Fibroblast of the aortic adventitia (primary cell): ENCODE measurements at places on chromosomes 16 and 17. TPM values are rescaled to one million over a fixed set of nuclear protein-coding genes. Genes with fewer than 3 reads are reported as not detected.

DNA sequence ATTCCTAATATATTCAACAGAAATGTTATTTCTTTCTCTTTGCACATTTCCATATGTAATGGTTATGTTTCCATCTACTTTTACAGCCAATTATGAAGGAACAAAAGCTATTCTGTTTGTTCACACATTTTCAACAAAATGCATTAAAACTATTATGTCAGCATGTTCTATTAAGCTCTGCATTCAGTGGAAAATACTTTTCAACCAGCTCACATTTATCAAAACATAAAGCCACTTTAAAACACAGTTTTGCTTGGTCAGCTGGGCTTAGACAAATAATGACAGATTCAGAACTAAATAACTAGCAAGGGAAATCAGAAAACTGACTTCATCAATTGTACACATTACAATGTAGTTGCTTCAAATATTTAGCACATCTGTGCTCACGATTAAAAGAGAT, 6.9 kb downstream of the SALL1 start:
- DNase-seq: no peak

DNA sequence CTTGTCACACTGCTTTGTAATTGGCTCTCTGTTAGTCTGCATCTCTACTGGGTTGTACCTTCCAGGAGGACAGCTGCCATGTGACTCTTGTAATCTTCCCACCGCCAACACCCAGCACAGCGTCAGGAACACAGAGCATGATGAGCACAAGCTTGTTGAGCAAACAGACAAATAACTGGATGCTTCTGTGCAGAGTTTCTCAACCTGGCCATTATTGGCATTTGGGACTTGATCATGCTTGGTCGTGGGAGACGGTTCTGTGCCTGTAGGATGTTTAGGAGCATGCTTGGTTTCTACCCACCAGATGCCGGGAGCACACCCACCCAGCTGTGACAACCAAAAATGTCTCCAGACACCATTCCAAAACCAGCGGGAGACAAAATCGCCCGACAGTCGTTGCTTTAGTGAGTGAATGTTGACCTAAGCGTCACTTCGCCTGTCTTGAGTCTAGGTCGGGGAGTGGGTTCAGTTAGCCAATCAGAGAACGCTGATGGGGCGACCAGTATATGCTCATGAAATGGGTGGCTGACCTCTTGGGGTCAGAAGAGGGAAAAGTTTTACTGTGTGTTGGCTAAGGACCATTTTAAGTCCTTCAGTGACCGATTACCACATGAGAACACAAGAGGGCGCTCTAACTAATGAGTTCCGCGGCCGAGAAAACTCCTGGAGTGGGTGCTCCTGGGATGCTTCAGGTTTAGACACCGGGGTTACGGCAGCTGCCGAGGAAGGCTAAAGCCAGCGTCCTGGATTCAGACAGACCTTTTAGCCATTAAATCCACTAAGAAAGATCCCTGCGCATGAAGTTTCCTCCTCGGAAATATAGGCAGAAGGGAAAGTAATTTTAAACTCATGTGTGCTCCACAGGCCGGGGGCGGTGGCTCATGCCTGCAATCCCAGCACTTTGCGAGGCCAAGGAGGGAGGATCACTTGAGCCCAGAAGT, 57.8 kb upstream of the TEX2 start:
- peak; percentile 84 for DNase-seq

DNA sequence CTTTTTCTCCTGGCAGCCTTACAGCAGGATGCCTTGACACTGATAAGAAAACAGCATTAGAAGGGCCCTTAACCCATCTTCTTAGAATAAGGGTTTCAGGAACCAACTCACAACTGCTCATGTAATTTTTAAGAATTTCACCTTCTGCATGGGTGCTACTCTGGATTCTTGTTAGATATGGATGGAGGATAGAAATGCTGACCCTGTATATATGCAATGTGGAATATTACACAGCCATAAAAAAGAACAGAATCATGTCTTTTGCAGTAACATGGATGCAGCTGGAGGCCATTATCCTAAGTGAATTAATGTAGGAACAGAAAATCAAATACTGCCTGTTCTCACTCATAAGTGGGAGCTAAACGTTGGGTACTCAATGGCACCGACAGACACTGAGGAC, 423.5 kb downstream of the CA10 start:
- DNase-seq: no peak

DNA sequence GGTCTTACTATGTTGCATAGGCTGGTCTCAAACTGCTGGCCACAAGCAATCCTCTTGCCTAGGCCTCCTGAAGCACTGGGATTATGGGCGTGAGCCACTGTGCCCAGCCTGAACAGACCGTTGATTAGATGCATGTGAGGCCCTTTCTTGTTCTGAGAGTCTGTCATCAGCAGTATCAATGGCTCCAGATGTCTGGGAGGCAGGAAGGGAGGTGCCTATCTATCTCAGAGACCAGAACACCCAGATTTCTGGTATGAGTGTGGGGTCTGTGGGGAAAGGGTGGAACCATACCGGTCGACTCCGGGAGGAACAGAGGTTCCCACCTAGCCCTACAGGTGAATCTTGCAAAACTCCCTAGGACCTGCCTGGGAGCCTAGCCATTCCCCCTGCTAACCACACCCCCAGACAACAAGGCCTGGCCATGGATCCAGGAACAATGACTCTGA, 71.7 kb downstream of the PRKCB start:
- DNase-seq: no peak

Gene MCRIP1
- total RNA-seq: 130 and 195 TPM in 2 replicates

DNA sequence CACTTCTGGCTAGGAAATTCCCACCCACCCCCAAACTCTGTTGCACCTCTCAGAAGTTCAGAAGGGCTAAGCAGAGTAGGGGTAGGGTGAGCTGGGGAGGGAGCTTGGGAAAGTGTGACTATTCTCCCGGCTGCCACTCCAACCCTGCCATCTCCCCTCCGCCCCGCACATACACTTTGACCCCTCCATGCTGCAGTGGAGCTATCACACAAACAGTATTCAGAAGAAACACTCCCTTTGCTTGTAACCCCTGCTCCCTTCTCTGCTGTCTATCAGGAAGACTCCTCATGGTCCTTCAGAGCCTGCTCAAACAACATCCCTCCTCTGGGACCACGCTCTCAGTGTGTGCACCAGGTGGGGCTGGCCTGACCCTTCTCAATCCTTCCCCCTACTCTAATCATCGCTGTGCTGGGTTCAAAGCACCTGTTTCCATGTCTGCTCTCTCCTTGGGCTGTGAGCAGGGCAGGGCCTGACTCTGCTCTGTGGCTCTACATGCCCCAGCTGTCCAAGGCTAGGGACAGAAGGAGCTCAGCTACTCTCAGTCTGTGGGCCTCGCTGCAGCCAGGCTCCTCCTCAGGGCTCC, 8.6 kb downstream of the SLC13A5 start:
- DNase-seq: no peak

DNA sequence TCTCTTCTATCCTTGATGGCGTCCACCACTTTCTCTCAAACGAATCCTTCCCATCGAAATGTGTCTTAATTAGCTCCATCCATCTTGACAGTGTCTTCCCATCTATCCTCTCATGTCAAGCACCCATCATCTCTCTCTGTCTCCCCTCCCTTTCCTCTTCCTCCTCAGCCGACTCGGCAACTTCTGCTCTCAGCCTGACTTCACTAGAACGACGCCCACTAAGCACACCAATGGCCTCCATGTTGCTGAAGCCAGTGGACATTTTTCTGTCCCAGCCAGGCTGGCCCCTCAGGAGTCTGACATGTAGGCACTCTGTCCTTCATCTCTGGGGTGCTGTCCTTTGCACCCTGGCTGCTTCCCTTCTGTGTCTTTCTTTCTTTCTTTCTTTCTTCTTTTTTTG, 2.5 kb upstream of the SPATA20 start:
- no peak for DNase-seq

Gene CBLN1
- total RNA-seq: not detected in 2 replicates

Gene ALOX15
- total RNA-seq: 0.98 TPM in 1 of 2 replicates, not detected in the other

Gene TMEM238L
- total RNA-seq: not detected in 2 replicates

DNA sequence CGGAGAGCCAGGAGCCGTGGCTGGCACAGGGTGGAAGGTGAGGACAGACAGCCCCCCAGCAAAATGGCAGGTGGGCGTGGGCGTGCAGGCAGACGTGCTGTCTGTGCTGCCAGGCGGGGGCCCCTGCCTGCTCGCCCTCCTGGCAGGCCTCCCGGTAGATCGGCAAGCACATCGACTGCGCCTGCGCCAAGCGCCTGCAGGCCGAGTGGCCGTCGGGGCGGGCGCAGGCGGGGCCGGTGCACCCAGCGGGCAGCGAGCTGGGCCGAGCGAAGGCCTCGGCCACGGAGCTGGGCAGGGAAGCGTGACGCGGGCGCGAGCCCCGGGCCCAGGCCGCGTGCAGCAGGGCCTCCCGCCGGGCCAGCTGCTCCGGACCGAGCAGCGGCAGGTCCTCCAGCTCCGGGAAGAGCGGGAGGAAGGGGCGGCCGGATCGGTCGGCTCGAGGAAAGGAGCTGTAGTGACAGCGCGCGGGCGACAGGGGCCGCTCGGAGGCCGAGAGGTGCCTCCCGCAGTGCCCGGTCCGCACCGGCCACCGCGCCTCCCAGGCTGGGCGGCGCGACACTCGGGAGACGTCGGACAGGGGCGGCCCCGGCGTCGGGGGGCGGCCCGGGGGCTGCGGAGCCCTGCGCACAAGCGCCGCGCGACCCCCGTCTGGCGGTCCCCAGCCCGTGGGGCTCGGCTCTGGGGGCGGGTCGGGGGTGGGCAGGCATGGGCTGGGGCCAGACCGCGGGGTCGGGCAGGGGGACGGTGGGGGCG, 16.9 kb downstream of the GRIN2C start:
- peak; percentile 44 for DNase-seq

- DNase-seq: no peak
These were observed 551 bp downstream of the WDR81 start for GRCh38 chr17:1724869-1725641.

DNA sequence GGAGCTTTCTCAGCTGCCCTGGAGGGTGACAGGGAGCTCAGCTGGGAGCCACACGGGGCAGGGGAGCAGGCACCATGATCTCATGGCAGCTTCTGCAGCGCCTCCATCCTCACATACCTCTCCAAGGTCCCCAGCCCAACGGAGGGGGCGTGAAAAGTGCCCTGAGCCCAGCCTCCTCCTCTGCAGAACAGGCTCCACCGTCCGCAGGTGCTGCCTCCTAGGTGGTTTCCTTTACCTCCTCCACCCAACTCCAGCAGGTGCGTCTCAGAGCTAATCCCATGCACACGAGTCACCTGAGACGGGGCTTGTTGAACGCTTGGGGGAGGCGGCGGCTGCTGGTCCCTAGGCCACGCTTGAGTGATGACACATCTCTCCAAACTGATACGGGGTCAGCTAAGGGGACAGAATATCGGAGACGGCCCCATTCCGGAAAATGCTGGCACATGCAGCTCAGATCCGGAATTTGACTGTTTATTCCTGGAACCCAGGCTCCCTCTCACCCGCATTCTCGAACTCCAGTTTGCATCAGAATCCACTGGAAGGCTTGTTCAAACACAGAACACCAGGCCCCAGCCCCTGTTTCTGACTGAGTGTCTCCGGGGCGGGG, 387 bp upstream of the SLC38A8 start:
- no peak for DNase-seq

DNA sequence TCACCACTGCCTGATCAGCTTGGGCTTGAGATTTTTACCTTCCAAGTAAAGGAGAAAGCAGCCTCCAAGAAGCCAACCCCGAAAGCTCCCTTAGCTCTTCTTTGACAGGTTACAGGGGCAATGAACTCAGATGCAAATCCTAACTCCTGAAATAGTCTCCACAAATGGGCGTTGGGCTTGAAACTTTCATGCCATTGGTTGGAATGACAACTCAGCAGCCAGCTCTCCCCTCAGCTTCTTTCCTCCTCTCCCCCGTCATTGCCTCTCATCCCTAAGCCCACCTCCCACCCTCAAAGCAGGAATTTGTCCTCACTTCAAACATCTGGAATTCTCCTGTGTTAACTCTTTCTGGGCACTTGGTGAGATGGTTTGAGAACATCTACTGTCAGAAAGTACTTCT, at the start of gene TAT:
Gene TAT (minus strand): TSS at position 122 of the 400 bp plus-strand sequence. CDS start 677 bp downstream, outside the sequence.
- DNase-seq: no peak

Gene CA7
- not detected in 2 replicates for total RNA-seq

Gene CHMP1A
- 80.0 and 81.3 TPM in 2 replicates for total RNA-seq

- DNase-seq: peak; percentile 67
These were observed 644 bp downstream of the NFAT5 start for GRCh38 chr16:69566240-69566980.

DNA sequence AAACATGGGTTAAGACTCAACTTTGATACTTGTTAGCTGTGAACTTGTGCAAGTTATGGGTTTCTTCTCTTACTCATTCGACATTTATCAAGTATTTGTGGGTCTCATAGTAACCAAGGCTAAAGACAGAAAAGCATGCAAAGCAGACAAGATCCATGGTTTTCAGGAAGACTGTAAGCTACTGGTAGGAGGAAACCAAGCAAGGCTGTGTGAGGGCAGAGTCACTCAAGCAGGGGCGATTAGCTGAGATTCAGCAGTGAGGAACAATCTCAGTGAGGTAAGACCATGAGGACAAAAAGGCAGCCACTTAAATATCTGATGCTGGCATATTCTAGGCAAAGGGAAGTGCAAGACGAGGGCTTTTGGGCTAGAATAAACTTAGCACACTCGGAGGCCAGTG, 29.5 kb downstream of the MBTD1 start:
- DNase-seq: no peak

DNA sequence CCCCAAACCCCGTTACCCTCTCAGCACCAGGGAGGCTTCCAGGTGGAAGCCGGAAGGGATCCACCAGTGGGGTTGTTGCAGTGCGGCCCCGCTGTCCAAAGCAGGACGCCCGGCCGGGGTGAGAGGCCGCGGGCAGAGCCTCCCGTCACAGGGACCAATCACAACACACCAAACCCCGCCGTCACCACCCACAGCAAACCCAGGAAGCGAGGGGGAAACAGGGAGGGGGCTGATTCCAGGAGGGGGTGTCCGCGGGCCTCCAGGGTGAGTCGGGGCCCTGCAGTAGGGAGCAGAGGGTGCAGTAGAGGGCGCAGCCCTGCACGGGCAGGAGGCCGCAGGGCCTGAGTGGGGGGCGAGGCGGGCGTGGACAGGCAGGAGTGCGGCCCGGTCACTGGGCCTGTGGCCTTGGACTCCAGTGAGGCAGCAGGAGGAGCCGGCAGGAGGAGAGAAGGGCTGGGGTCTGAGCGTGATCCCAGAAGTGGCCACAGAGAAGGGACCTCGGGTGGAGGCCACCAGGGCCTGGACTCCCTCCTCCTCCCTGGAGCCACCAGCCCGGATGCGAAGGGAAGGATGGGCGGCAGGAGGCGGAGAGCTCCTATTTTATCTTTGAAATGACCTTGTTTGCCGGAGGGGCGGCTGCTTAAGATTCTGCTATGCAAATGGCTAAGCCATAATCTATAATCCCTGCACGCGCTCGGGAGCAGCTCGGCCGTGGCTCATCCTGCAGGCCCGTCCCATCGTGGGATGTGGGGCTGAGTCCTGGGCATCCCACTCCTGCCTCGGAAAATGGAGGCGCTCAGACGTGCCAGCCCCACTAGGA, 41.5 kb downstream of the ZFPM1 start:
- no peak for DNase-seq

GRCh38 chr17:50396261-50397110, 837 bp downstream of the LRRC59 start:
- peak; percentile 85 for DNase-seq

GRCh38 chr16:57283214-57283958, 1.1 kb downstream of the PLLP start:
- no peak for DNase-seq
